ENCODE measurements at places on chromosomes 12 and 14. TPM values are rescaled to one million over a fixed set of nuclear protein-coding genes. Genes with fewer than 3 reads are reported as not detected.

DNA sequence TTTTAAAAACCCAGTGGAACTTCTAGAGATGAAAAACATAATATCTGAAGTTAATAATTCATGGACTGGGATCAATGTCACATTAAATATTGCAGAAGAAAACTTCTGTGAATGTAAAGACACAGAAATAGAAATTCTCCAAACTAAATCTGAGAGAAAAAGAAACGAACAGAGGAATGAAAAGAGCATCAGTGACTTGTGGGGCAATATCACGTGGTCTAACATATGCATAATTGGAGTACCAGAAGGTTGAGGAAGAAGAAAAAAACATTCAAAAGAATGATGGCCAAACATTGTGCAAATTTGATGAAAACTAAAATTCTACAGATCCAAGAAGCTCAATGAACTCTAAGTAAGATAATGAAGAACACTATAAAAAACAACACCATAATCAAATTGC is 130.8 kb downstream of the EFCAB11 start:
- DNase-seq, result no peak

GRCh38 chr14:96482986-96483385 is 19.2 kb upstream of the PAPOLA start:
- DNase-seq, result no peak

GRCh38 chr12:88793096-88793495 is 212.8 kb upstream of the KITLG start:
- no peak for DNase-seq

- no peak for DNase-seq
Observed at GRCh38 chr12:40056373-40056772, 49.5 kb downstream of the SLC2A13 start.

- no peak for DNase-seq
Observed at GRCh38 chr12:103020839-103021238, 63.4 kb downstream of the ASCL1 start.

OR4Q2 gene
- total RNA-seq, result not detected

Measured in lung (tissue), 17 donors.